ENCODE measurements at places on chromosomes 7 and 10.

GRCh38 chr7:149884541-149884940 lies 10.8 kb downstream of the ATP6V0E2 start:
- no peak for DNase-seq

- peak; percentile 89 for DNase-seq
Observed at GRCh38 chr10:8138471-8138870, 84.0 kb downstream of the GATA3 start.

DNA sequence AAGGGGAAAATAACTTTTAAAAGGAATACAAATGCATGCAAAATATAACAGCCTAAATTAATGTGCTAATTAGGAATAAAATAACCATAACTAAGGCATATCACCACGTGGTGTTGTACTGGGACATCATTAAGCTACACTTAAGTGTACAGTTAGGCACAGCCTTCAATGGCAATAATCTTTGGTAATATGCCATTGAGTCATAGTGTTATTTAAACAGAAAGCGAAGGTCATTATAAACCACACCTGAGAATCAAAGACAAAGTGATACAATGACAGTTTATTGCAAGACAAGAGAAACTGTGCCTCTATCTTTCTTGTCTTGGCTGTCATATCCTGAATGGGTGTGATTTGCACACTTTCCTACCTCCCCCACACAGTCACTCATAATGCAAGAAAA lies 30.5 kb upstream of the AUTS2 start:
- no peak for DNase-seq

GRCh38 chr10:8361510-8361844 lies 307.0 kb downstream of the GATA3 start:
- peak; percentile 17 for DNase-seq

GRCh38 chr10:132507956-132508490 lies 29.6 kb upstream of the INPP5A start:
- DNase-seq = no peak

DNA sequence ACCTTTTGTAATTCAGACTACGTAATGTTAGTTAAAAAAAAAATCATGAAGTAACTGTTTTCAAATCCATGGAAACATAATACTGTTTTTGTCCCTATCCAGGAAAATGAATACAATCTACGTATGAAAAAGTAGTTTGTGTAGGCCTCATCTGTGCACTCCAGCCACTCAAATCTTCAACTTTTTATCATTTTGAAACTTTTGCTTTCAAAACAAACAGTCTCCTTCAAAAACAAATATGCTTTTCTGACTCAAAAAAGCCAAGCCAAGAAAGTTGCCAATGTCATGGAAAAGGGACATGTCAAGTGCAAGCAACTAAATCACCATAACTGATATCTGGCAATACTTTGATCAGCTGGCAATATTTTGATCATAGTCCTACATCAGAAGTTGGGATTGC lies 13.1 kb downstream of the THNSL1 start:
- DNase-seq = no peak

- DNase-seq = no peak
Observed at GRCh38 chr7:117892821-117893220, 19.6 kb upstream of the CTTNBP2 start.

DNA sequence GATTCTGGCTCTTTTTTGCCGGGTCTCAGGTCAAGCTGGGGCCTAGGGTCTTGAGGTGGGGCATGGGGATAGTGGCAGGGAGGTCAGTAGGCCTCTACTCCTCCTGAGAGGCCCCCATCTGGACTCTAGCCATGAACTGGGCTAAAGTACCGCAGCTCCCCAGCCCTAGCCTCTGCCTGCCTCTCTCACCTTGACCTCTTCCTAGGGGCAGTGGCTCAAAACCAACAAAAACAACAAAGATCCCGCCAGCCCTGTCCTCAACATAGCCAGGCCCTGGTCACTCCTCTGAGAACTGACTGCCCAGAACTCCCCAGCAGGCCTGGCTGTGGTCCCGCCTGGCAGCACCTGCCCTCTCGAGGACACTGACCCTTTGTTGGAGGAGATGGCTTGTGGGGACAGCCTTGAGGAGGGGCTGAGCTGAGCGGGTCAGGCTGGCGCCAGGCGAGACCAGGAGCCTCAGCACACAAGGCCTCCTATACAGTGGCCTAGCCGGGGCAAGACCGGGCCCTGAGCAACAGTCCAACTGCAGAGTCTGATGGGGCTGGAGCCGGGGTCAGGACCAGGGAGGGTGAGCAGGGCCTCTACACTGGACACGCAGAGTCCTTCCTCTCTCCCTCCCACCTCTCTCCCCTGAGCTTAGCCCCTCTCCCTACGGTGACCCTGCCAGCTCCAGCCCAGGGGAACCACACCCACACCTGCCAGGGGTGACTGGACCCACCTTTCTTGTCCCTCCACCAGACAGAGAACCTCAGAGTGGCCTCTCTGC lies 11.6 kb upstream of the PPIF start:
- no peak for DNase-seq

DNA sequence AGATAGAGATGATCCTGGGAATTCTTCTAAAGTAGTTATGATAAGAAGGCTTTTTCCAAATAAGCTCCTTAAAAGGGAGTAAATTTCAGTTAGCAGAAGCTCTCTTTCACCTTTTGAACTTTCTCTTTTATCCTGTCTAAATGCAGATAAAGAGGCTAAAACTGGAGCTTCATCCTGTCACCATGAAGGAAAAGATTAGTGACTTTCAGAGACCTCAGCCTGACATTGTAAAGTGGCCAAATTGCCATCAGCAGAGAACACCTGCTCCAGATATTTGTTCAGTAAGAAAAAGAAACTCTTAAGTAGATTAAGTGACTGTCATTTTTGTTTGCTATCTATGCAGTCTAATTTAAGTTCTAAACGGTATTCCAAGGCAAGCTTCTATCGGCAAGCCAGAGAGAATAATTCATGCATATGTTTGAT lies 18.3 kb downstream of the VWDE start:
- peak; percentile 67 for DNase-seq

DNA sequence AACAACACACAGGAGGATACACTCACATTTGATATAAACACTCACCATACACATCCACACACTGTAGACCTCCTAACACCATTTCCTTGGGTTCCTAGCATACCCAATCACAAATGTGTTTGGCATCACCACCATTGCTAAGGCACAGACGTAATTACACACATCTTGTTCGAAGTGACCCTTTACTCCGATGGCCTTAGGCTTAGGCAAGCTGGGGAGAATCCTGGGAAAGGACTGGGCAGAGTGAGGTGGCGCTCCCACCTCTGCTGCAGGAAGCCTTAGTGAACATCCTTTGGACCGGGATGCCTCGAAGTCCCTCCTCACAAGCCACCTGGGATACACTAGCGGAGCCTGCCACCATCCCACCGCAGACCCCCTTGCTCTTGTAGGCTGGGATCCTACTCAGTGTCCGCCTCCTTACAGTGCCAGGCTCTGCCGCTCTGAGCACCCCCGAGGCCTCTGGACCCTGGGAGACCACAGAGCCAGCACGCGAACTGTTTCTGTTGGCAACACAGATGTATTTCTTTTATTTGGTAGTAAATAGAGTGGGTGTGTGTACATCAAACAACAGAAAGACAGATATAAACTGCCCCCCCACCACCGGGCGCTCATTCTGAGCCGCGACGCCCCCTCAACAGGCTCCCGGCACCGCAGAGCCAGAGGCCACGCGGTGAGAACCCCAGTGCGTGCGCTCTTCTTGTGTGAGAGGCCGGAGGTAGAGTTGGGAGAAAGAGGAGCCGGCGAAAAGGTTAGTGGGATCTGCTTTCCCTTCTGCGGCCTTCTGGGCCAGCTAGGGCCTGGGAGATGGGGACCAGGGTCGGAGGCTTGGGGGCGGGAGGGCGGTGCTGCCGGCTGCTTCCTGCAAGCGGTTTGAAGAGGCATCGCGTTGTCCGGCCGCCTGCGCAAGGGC lies 5.9 kb upstream of the HMX2 start:
- DNase-seq = no peak

DNA sequence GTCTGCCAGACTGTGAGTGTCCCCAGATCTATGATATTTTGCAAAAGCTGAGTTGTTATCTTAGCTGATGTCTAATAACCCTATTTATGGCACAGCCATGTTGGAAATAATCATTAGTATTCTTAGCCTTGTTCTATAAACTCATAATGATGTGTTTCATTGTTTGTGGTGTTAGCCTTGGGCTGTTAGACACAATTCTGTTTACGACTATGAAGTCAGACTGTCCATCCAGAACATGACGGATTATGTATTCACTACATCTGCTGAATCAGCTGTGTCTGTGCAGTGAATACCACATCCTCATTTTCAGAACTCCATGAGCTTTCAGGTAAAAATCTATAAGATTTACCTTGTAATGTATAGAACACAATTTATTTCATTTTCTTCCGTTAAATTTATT lies 577.1 kb downstream of the NRG3 start:
- no peak for DNase-seq

- DNase-seq = no peak
Observed at GRCh38 chr10:1270906-1271305, 214.7 kb downstream of the WDR37 start.

GRCh38 chr10:24854256-24854655 lies 98.2 kb downstream of the PRTFDC1 start:
- DNase-seq = no peak

DNA sequence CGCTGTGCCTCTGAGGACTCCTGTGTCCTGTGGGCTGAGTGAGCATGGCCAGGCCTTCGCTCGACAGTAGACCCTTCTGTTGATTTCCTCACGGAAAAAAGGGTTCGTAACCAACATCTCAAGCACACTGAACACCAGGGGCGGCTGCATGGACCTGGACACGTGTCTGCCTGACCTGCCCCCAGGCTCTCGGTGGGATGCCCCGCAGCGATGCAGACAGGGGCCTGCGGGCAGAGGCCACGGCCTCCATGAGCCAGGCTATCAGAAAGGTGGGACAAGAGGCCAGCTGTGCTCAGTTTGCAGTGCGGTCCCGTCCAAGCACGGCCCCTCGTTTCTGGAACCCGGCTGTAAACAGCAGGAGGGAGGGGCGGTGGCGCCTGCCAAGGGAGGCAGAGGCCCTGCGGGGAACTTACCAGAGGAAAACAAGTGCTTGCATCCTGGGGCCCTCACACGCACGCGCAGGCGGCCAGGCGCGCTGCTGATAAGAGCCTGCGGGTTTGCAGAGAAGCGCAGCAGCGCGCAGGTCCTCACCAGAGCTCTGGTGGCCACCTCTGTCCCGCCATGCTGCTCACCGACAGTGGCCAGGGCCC lies 10.6 kb downstream of the GPR146 start:
- peak; percentile 89 for DNase-seq

DNA sequence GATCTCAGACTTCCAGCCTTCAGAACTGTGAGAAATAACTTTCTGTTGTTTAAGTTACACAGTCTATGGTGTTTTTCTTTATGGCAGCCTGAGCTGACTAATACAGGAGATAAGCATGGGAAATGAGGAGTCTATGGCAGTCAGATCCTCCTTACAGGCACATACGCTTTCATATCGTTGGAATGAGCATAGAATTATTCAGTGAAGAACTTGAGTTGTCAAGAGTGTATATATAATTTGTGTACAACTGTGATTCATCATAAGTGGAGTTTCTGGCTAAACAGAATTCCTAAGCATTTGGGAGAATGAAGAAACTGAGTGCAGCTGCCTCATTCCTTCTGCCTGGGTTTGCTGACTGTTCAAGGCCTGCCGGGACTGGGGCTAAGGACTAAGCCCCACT lies 516.7 kb downstream of the ADRA2A start:
- DNase-seq = peak; percentile 6

GRCh38 chr7:107697321-107698049 lies 36.9 kb downstream of the SLC26A4 start:
- DNase-seq = no peak

- no peak for DNase-seq
Observed at GRCh38 chr10:119023553-119023868, 6.0 kb upstream of the NANOS1 start.

GRCh38 chr7:141012696-141013344 lies 1.9 kb downstream of the MRPS33 start:
- no peak for DNase-seq

- DNase-seq = no peak
Observed at GRCh38 chr10:31390804-31391203, 71.8 kb downstream of the ZEB1 start.

GRCh38 chr7:151327659-151328058 lies 14.0 kb upstream of the NUB1 start:
- DNase-seq = no peak

GRCh38 chr10:18400201-18400905 lies 251.0 kb downstream of the NSUN6 start:
- DNase-seq = peak; percentile 21

- no peak for DNase-seq
Observed at GRCh38 chr7:1015196-1016121, 28.9 kb upstream of the GPR146 start.

- DNase-seq = no peak
Observed at GRCh38 chr10:133274751-133275683, 1.7 kb downstream of the ADAM8 start.

DNA sequence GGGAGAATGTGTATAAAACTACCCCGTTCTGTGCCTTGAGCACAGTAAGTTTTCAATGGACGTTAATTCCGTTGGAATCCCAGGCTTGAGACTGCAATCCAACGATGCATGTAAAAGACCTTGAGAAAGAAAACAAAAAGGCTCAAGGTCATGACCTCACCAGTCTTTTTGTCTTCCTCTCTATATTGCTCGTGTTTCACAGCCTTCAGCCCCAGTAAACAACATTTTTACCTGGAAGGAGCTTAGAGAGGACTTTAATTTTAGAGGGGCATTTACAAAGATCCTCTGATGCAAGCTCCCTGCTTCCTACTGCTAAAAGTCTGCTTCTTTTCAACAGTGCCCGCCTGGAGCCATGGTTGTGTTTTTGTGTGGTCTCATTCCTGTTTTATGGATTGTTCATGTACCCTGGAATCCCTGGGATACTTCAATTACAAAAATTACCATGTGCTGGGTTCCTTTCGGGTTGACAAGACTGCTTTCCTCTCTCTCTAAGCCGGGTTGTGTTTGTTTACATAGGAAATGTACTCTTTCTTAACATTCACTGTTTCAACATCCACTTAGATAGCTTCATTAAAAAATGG lies 320.1 kb upstream of the NFE2L3 start:
- DNase-seq = peak; percentile 43

- DNase-seq = no peak
Observed at GRCh38 chr7:81562581-81562980, 207.3 kb downstream of the HGF start.

GRCh38 chr10:46553238-46554049 lies 3.0 kb downstream of the GPRIN2 start:
- no peak for DNase-seq

- DNase-seq = no peak
Observed at GRCh38 chr7:5488286-5488878, 64.7 kb upstream of the TNRC18 start.

GRCh38 chr10:12823328-12823727 lies 178.2 kb downstream of the CCDC3 start:
- peak; percentile 80 for DNase-seq

DNA sequence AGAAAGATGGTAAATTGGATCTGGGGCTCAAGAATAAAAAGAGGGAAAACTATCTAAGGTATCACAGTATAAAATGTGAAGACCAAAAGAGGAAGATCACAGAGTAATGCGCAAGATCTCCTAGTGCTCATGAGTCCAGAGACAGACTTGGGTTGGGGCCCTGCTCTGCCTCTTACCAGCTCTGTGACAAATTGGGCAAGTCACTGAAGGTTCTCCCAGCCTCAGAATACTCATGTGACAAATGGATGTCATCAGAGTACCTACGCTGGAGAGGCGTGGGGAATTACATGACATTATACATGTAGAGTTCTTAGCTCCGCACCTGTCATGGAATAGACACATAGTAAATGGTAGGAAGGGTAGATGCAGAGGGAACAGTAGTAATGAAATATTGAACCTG lies 124.4 kb downstream of the DOCK4 start:
- no peak for DNase-seq

- no peak for DNase-seq
Observed at GRCh38 chr10:132702601-132703418, 83.1 kb downstream of the NKX6-2 start.

GRCh38 chr10:11927746-11928145 lies 104.6 kb downstream of the PROSER2 start:
- DNase-seq = no peak
